ENCODE measurements at places on chromosomes 13 and 19.
A peak's percentile ranks its signal among the peaks of the same experiment; 100 is the strongest.

DNA sequence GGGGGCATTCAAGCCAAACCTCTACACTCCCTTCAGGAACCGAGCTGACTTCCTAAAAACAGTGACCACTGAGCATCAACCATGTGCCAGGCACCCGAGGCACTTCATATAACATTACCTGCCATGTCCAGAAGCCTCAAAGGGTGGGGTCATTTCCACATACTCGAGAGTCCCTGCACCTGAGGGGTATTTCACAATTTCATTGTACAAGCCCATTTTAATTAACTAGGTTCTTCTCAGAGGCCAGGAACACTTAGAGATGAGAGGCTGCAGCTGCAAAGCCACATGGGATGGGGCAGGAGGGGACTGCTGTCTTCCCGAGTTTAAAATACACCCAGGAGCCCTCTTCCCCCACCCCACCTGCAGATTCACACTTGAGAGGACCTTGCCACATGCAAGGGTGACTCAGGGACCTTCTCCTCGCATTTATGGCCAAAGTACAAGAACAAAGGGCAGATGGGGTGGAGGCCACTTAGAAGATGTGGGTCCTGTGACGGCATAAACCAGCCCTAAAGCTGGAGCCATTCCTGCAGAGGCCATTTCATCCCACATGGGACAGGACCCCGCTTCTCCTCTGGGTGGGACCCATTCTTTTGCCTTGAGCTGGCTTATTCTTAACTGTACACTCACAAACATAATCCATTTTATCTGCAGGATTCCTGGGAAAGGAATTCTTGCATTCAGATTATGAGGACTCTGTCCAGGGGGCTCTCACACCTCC is 43.9 kb downstream of the RAB20 start:
- no peak for DNase-seq

- no peak for DNase-seq
Observed at GRCh38 chr13:54301085-54301484, 1272.5 kb downstream of the OLFM4 start.

GRCh38 chr19:45517238-45517637 is 10.0 kb downstream of the VASP start:
- no peak for DNase-seq

GRCh38 chr19:677201-677600 is 1.0 kb downstream of the FSTL3 start:
- no peak for DNase-seq

- no peak for DNase-seq
Observed at GRCh38 chr19:55646889-55647731, 902 bp upstream of the CCDC106 start.

DNA sequence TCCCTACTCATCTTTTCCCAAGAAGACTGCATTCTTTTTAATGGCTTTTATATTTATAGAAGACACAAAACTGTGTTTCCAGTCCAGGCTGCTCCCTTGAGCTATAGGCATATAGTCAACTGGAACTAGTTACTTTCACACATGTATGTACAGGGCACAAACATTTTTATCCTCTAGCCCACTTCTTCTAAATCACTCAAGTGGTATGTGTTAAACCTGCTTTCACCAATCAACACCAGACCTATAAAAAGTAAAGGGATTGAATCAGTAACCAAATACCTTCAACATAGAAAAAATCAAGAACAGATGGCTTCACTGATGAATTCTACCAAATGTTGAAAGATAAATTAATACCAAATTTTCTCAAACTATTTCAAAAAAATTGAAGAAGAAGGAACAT is 584.2 kb upstream of the SLITRK1 start:
- no peak for DNase-seq

GRCh38 chr13:24308488-24309020 is 826 bp upstream of the C1QTNF9 start:
- DNase-seq, result no peak

DNA sequence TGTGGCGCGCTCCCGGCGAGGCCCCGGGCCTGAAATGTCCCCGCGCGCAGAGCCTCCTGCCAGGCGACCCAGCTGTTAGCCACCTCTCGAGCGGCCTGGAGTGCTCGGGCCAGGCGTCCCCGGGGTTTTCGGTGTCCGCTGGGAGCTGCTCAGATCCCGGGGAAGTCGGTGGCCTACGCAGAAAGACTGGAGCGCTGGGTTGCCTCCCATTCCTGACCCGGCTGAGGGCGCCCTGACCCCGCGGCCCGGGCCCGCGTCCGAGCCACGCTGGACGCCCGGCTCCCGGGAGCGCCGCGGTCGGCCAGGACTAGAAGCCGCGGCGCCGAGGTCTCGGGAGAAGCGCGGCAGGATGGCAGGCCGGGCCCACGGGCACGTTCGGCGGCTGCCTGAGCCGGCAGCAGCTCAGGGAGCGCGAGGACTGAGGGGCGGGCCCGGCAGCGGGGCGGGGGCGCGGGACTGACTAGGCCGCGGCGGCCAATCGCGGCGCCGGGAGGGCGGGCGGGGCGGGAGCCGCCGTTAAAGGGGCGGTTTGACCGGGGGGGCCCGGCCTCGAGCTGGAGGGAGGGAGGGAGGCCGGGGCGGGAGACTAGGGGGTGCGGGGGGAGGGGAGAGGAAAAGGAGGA is 1.3 kb upstream of the ZIC2 start:
- DNase-seq, result peak; percentile 32

DNA sequence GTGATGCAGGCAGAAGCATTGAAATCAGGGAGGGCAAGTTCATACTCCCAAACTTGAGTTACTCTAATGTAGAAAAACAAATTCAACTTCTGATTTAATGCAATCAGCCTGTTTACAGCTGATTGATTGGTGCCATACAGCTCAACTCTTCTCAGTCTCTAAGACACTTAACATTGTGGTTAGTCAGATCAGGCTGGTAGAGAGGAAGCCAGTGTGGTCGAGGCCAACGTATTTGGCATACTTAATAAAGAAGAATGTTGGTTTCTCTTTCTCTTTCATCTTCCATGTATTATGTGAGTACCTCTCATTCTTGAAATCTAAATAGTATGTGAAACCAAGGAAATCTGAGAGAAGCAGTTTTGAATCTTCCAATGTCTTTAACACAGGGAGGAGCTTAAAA is 255.0 kb upstream of the SLITRK1 start:
- DNase-seq, result no peak

DNA sequence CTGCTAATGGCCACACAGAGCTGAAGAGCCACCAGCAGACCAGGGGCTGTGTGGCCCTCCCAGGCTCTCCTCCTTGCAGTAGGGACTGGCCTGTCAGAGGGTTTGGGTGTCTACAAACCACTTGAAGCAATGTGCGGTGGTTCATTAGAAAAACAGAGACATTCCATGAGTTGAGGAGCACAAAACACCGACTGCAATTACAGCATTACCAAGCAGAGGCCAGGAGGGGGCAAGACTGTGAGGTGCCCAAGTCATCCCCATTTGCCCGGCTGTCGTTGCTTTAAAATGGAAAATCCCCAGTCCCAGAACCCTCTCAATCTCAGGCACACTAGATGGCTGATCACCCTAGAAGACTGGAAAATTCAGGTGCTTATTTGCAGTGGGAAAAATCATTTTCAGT is 15.0 kb downstream of the TMTC4 start:
- DNase-seq, result no peak

DNA sequence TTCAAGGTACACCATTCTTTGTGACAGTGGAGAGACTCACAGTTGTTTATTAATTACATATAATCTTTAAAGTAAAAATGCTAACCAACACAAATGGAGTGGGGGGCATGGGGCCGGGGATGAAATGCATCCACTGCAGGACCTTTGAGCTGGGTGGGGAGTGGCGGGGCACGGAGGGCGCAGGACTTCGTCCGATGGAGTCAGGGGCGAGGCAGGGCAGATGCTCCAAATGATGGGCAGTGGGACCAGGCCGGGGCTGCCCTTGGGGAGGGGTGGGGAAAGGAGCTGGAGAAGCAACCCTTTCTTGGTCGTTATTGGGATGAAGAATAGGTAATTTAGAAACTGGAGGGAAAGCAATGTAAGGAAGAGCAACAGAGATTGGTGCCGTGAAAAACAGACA is 220.0 kb downstream of the TEX29 start:
- no peak for DNase-seq

GRCh38 chr19:15283141-15283883 is 49.0 kb downstream of the BRD4 start:
- no peak for DNase-seq

DNA sequence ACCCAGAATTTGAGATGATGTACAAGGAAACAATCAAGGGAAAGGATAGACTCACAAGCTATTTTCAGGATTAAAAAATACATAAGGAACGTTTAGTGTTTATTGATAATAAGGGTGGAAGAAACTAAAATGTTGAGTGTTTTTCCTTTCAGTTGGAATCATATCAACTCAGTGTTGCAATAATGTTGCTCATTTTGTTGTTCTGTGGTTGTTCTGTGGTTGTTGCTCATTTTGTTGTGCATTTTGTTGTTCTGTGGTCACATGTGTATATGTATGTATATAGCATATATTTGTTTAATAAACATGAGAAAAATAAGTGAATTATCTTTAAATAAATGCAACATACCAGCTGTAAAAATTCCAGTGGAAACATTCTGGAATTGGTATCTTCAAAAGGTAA is 262.4 kb upstream of the SPRY2 start:
- DNase-seq, result no peak

DNA sequence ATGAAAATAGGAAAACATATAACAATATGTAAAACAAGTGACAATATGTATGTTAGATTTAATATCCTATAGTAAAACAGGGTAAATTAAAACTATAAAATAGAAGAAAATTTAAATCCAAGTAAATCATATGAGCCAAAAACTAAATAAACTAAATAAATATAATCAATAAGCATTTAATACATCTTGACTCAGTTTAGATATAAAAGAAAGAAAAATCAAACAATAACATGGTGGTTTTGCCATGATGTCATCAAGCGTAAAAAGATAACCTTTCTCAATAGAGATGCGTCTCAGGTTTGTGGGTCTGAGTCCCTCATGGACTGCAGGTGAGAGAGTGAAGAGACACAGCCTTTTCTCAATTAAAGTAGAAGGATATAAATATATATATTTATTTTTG is 26.6 kb upstream of the ZNF331 start:
- DNase-seq, result no peak

DNA sequence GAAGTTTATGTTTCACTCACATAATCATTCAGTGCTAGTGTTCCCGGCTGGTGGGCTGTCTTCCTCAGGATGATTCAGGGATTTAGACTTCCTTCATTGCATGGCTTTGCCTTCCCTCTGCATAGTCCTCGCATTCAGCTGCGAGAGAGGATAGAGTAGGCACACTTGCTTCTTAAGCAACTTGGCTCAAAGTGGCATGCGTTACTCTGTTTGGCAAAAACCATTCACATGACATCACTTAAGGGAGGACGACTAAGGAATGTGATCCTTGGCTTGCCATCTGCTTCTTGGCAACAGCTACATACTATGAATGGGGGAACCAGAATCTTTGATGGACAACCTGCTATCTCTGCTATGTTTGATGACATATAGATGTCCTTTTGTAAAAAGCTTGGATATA is 359.3 kb downstream of the TDRD3 start:
- DNase-seq, result no peak

GRCh38 chr13:32936716-32937115 is 79.5 kb upstream of the KL start:
- no peak for DNase-seq

GRCh38 chr13:111664696-111665095 is 344.3 kb downstream of the TEX29 start:
- DNase-seq, result no peak

DNA sequence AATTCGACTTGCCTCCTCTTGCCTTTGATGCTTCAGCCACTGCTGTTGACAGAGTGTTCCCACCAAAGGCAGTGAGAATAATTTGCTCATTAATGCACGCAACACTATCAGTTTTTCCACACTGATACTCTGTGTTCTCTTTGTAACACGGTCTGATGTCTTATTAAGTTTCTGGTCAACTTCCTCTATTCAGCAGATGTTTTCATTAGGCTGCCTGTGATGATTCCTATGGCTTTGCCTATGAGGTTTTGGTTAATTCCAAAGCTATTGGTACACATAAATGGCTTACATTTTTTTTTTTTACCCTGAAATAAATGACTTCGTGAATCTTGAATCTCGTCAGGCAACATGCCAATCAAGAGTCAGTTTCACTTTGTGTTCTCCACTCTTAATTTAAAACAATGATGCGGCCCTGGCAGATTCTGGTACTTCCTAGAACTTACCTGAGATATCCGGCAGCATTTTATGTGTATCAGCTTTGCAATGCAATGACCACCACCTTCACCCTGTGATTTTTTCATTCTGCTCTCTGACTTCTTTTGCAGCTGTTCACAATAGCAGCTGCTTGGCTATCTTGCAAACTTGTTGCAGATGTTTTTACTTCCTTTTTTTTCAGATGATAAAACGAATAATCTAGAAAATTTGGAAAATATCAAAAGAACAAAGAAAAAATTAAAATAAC is 27.5 kb upstream of the KL start:
- no peak for DNase-seq

DNA sequence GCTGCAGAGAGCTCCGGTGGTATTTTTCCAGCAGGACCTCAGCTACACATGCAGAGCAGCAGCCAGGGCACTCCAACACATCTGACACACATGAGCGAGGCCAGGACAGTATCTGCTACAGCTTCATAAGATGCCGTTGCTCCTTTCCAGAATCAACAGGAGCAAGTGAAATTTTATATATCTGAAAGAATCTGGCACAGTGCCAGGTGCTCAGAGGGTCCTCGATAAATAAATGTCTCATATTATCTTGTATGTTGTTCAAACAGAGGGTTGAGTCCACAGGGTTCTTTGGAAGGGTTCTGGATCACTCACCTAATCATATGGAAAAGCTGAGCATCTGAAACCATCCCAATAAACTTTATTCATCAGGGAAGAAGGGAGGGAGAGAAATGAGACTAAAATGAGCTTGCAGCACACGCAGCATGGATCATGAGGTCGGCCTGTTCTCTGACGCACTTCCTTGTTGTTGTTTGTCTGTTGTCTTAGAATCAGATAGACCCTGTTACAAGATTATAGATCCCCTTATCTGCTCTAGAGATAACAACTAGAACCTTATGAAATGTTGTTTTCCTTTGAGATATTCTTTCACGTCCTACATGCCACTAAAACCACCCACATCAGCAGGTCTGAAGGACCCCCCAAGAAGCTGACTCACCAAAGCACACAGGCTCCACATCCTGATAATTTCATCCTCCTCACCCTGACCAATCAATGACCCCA is 3.2 kb upstream of the METTL21C start:
- no peak for DNase-seq

DNA sequence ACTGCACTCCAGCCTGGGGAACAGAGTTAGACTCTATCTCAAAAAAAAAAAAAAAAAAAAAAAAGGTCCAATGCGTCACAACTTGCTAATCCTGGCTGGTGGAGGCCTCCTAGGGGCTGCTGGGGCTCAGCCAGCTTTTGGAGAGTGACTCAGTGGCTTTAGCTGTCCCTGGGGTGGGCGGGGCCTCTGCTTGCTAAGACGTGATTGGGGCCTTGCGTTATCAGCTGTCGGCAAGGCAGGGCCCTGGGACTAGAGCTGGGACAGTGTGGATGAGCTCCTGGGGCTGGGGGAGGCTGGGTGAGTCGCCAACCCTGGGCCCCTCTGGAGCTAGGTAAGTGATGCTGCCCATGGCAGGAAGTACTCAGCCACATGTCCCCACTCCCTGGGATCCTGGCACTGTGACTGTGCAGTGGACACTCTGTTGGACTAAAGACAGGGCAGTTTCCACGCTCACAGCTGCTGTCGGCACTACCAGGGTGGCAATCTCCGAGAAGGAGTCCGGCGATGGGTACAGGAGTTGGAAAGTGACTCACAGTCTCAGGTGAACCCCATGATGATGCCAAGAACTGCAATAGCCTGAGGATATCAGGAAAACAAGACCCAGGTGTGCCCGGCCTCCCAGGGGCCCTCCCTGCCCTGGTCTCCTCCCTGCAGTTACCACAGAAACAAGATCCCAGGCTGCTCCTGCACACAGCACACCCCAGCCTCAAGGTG is 32.2 kb downstream of the F2RL3 start:
- DNase-seq, result no peak

GRCh38 chr19:16915734-16916133 is 26.9 kb downstream of the F2RL3 start:
- DNase-seq, result no peak
